ENCODE measurements at places on chromosomes 3 and 15.

DNA sequence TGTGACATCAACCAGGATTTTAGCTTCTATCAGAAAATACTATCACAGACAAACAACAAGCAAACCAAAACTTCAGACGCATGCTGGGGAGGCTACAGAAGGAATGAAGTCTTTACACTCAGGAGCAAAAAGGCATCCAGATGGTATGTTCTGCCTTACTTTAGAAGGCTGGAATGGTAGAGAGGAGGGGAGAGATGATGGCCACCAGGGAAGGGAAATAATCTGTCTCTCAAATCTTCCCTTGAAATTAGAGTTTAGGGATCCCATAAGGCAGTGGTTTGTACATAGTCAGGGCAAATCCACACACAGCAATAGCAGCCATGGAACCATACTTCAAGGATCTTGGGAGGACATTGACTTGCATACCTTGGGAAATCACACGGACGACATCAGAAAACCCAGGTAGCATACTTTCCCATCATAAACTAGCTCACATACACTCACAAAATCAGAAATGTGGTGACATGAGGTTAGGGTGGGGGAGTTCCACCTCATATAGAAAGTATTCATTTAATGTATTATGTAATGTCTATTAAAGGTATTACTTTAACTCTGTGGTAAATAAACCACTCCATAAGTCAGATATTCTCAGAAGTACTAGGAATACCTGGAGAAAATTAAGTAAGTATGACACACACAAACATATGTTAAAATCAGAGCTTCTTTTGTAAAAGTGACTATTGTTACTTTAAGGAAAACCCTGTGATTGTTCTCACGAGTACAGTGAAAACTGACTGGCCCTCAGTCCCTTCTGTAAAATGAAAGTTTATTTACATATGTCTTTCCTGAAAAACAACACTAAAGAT, 9.4 kb downstream of the BTLA start:
- no peak for DNase-seq

DNA sequence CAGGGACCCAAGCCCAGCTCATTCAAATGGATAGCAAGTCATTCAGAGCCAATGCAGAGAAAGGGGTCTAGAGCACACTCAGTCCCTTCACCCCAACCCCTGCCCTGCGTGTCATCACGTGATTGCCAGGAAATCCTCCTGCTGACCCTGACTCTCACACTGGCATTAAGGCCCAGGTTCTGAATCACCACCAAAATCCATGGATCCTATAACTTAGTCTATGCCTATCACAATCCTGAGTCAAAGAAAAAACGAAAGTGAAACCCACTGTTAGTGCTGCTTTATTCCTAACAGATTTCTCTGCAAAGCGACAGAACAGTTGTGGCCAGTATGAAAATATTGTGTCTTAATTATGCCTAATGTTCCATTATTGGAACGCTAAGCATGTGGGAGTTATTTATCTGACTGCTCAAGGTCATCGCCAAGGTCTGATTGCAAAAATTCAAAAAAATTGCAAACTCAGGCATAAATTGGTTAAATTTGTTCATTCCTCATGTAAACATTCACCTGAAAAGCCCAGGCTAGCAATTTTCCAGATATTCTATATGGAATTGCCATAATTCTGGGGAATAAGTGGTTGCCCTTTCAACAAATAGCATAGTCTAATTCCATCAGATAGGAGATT, 108.7 kb upstream of the EIF1B start:
- DNase-seq: no peak

GRCh38 chr15:90592131-90592881, 62.6 kb downstream of the CRTC3 start:
- no peak for DNase-seq

DNA sequence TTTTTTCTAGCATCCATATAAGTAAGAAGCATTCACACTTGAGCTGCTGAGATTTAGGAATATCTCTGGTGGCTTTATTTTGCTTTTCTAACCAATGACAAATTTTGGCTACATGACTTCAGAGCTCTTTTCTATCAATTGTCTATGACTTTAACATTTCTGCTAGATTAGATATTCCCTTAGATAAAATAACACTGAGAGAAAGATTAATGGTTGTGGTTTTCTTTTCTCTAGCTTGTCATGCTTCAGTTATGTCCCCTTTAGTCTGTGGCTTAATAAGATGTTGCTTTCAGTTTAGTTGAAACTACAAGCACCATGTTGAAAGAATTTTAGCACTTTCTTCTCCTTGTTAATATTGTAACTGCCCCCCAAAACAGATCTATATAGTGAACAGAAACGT, 665.6 kb upstream of the CCDC54 start:
- DNase-seq: no peak

DNA sequence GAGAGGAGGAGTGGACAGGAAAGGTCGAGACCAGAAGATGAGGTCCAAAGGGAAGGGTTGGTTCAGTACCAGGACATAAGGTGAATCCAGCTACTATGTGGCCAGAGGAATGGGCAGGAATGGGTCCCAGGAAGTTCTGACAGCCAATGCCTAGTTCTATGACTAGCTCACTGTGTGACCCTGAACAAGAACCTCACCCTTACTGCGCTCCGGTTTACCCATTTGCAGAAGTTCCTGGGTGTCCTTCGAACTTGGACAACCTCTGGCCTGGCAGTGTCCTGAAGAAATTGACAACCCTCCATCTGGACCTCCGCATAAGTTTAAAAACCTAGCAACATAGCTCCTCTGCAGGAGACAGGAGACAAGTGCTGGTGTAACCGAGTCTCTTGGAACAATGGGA, 12.2 kb upstream of the PSTPIP1 start:
- DNase-seq: no peak

GRCh38 chr15:97545799-97546198, 414.7 kb upstream of the ARRDC4 start:
- DNase-seq: no peak

GRCh38 chr3:14948609-14949038, 1.2 kb downstream of the NR2C2 start:
- no peak for DNase-seq

DNA sequence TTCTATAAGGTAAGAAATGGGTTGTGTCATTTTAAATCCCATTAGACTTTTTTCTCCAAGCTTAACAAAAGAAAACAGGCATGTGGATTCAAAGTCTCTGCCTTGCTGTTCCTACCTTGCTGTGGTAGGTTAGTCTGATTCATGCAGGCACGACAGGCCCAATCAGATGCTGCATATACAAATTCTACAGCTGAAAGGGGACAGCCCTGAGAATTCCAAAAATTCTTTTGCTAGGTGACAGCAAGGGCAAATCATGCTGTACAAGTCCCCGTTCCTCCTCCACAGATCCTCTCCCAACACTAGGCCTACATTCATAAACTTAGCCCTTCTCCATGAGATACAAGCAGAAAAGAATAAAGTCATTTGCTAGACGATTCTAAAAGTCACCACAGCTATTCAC, 161.2 kb upstream of the THBS1 start:
- DNase-seq: no peak

- DNase-seq: no peak
These were observed 26.6 kb upstream of the MAGEF1 start for GRCh38 chr3:184738506-184738890.

DNA sequence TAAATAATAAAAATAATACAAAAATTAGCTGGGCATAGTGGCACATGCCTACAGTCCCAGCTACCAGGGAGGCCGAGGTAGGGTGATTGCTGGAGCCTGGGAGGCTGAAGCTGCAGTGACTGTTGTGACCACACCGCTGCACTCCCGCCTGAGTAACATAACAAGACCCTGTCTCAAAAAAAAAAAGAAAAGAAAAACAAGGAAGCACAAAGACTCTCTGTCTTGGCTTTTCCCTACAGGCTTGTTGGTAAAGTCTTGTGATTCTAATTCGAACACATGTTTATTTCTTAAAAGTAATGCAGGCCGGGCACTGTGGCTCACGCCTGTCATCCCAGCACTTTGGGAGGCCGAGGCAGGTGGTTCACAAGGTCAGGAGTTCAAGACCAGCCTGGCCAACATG, 60.1 kb downstream of the CAPN3 start:
- no peak for DNase-seq

DNA sequence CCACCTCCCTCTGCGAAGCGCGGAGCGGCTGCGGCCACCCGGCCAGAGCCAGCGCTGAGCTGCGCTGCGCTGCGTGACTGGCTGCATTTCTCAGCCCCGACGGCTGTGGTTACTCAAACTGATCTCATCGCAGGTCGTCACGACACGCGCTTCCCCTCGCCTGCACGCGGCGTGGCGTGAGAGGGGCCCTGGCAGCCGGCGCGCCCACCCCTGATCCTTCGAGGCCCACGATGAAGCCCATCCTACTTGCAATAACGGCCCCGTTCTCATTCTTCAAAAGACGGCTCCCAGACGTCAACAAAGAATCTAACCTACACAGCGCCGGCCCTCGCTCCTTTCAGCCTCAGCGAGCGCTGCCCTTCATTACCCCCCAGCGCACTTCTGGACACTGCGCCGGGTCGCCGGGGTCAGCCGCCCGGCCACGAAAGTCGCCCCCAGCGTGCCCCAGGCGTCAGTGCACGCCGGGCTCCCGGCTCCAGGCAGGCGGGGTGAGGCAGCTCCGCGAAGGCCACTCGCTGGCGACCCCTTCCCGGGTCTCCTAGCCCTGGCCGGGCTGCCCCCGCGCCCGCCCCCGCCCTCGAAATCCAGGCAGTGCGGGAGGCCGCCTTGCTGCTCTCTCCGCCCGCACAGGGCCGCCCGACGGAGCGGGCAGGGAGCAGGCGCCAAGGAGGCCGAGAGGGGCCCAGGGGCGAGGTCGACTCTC, 9.9 kb upstream of the LEKR1 start:
- no peak for DNase-seq

DNA sequence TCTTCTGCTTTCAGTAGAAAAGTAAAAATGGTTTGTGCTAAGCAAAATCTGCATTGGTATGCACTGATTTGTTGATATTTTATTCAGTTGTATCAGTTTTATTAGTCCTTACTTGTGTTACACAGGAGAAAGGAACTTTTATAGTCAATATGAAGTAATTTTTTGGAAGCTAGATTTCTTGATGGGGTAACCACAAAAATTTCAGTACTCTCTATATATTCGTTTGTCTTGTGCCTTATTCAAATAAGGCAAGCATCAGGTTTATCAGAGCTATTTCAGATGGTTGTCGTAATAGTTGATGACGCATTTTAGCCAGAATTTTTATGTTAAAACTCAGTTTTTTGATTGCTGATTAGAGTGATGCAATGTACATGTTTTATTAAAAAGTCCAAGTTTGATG, 50.7 kb upstream of the NIPA1 start:
- no peak for DNase-seq

- no peak for DNase-seq
These were observed 178.5 kb downstream of the APBA2 start for GRCh38 chr15:29064290-29064689.

- no peak for DNase-seq
These were observed 55.5 kb upstream of the ATP11B start for GRCh38 chr3:182737825-182738224.

DNA sequence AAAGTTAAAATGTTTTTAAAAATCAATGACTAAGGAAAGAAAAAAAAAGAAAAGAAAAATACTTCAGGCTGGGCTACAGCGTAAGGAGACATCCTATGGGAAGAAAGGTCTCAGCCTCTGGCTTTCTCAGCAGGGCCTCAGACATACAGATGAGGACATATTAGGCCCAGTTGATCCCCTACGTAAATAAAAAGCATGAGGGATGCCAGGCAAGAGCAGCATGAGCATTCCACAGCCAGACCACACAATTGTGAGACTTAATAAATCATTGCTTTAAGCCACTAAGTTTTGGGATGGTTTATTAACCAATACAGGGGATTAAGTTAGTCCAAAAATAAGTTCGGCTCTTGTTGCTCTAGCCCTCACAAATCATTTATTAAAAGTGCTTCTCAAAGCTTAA, 394.1 kb upstream of the NECTIN3 start:
- DNase-seq: no peak

DNA sequence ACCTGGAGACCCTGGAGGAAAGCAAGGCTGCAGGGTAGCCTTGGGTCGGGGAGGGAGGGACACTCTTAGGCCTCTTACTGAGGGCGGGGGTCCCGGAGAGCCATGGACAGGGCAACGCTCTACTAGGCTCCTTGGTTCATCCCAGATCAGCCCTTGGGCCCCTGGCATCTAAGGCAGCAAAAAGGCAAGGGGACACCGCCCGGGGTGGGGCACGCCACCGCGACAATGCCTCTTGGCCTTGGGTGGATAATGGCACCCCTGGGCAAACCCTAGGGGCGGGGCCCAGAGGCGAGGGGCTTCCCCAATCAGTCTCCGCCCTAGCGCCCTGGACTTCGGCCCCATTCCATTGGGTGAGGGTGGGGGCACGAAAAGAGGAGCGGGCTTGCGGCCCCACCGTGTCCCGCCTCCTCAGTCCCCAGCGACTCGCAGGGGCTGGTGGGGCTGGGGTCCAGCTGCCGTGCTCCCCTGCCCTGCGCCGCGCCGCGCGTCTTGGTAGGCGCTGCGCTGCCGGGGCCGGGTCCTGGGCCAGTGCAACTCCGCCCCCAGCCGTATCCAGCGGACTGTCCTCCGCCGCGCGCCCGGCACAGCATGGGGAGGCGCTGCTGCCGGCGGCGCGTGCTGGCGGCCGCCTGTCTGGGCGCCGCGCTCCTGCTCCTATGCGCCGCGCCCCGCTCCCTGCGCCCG, at the start of gene CHST13:
CHST13 (plus strand) TSS at position 411 of the 684 bp plus-strand sequence; CDS start at position 589, 178 bp downstream.
- no peak for DNase-seq

DNA sequence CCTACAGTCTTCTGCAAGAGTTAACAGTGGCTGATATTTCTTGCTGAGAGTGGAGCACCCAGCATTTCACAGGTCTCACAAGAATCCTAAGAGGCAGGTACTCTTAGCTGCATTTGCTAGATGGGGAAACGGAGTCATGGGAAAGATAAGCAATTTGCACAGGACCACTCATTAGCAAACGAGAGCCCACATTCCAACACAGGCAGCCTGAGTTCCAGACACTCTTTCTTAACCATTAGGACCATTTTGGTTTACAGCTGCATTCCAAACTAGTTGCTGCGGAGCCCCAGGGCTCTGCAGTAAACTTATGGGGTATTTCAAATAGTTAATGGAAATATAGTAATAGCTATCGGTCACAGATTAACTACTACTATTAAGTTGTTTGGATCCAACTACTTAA, 42.5 kb downstream of the LYZL4 start:
- no peak for DNase-seq

GRCh38 chr3:141259821-141260629, 28.4 kb downstream of the PXYLP1 start:
- no peak for DNase-seq
